ENCODE measurements at places on chromosomes 13 and 19.

DNA sequence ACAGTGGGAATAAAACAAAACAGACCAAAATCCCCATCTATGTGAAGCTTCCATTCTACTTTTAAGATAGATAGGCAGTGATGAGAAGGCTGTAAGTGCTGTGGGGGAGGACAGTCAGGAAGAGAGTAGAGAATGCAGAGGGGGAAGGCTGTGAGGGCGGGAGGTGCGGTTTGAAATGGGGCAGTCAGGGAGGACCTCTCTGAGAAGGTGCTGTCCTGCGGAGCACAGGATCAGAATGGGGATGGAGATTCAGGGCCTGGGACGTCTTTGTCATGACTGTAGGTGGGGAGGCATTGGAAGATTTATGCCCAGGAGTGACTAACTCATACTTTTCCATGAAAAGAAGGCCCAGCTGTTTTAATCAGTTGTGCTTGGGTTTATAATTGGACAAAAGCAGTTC is 3.9 kb upstream of the GPR183 start:
- DNase-seq = no peak

DNA sequence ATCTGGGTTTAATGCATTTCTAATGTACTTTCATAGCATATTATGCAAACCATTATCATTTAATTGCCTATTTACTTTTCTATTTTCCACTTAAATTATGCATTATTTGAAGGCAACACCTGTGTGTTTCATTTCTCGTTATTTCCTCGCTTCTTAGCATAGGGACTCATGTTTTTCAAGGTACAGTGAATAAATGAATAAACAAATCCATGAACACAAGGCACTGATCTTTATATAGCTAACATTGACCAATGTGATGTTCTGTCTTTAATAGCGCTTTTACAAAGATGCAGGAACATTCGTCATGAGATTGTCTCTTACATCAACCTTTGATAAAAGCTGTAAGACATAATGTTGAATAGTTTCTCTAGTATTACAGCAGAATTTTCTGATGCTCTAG is 121.2 kb downstream of the B3GLCT start:
- DNase-seq = no peak

DNA sequence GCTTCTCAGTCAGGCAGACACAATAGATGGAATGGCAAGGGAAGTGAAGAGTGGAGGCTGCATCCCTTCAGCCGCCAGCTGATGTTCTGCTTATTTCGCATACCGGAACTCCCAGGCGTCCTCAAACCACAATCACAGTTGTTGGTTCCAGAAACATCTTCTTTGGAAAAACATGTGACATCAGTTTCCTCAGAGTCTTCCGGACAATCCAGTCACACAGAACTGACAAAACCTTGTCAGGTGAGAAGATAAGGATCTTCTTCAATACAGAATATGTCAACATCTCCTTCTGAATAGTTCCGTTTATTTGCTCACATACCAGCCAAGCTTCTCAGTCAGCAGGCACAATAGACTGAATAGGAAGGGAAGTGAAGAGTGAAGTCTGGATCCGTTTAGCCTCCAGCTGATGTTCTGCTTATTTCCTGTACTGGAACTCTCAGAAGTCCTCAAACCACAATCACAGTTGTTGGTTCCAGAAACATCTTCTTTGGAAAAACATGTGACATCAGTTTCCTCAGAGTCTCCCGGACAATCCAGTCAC is 45.1 kb upstream of the CEACAM21 start:
- DNase-seq = no peak

DNA sequence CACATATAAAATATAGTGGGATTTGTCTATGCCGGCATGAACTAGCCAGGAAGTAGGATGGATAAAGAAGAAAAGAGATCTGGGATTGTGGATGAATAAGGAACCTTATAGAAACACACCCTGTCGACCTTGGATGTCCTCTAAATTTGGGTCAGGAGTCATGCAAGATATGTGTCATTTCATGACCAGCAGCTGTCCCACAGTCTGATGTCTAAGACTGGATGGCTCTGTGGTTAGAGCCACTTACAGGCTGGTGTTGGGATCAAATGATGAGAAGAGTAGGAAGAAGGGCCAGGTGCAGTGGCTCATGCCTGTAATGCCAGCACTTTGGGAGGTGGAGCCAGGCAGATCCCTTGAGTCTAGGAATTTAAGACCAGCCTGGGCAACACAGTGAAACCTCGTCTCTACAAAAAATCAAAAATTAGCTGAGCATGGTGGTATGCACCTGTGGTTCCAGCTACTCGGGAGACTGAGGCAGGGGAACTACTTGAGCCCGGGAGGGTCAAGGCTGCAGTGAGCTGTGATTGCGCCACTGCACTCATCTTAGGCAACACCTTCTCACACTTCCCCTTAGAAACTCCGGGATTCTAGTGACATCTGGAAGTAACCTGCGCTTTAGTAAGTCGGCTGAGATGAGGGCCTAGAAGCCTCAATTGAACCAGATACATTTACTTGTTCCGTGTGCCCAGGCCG is 30.8 kb downstream of the TMED1 start:
- no peak for DNase-seq

- DNase-seq = no peak
Measured at GRCh38 chr13:75473468-75473867, 8.5 kb downstream of the TBC1D4 start.

DNA sequence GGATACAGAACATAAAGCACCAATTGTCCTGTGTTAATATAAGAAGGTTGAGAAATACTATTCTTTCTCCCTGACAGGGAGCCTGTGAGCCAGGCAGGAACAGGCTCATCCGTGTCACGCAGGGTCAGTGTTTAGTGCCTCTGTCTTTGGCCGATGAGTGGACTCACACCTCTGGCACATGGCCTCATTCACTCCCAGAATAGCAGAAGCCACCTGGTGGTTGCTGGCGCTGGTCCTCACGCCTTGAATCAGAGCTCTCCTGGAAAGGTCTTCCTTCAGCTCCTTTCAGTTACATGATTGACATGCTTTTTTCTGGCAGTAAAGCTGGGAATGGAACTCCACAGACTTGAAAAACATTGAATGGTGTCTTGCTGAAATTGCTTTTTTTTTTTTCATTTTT is 28.1 kb upstream of the SIAH3 start:
- no peak for DNase-seq

Measured in activated T-helper 1 cell treated with Interleukin-2 at 50 U/mL for 16 hours (primary cell).